ENCODE measurements at places on chromosomes 2 and 18.

- DNase-seq = peak; percentile 5
Observed at GRCh38 chr18:44098551-44099098, 582.1 kb upstream of the SETBP1 start.

DNA sequence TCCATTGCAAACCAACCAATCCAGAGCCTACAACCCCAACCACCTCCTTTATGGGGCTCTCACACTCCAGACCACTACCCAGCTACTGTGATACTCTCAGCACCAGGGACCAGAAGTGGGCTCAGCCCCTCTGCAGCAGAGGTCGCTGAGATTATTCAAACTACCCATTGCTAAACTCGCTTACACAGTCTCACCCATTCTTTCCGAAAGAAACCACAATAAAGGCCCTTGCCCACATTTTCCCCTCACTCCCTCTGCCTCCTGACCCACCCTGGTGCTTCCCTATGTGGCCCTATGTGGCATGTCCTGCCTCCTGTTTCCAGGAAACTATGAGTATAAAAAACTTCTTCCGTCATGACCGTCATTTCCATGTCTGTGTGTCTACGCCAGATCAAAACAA is 10.7 kb downstream of the TEX51 start:
- DNase-seq = no peak

DNA sequence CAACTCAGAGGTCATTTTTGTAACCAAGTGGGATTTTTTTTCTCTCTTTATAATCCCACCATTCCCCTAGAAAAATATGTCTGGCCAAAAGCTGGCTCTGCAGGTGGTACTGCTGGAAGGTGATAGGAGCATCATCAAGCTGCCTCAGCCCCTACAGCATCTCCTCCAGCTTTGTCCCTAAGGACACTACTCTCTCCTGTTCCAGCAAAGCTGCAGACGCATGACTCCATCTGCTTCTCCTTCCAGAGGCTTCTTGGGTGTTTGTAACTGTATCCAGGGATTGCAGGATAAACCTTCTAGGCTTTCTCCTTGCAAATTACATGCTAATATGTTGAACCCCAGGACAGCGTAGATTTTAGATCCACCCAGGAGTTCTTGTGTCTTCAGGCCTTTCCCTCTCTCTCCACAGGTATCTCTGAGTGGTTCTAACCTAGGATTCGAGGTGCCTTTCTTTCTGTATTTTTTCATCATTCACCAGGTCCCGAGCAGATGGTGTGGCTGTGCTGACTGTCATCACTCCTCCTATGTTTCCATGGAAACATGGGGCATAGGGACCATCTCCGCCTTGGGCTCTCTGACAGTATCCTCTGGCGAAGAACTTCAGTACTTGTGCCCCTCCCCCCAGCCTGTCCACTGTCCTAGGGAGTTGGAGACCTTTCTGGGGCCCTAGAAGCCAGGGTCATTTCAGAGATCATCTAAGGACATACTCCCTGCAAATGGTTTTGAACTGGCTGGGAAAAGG is 34.3 kb downstream of the AFF3 start:
- DNase-seq = no peak

DNA sequence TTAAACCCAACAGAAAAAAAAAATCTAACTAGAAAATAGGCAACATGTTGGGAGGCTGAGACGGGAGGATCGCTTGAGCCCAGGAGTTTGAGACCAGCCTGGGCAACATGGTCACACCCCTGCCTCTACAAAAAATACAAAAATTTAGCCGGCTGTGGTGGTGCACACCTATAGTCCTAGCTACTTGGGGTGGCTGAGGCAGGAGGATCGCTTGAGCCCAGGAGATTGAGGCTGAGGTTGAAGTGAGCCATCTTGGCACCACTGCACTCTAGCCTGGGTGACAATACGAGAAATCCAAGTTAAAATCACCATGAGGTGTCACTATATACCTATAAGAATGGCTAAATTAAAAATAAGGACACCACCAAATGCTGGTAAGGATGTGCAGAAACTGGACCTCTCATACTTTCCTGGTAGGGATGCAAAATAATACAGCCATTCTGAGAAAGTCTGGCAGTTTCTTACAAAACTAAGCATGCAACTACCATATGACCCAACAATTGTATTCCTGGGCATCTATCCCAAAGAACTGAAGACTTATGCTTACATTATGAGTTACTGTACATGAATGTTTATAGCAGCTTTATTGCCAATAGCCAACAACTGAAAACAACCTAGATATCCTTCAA is 2.2 kb downstream of the SEPTIN10 start:
- DNase-seq = no peak

GRCh38 chr2:3024401-3024935 is 353.1 kb downstream of the EIPR1 start:
- DNase-seq = no peak

All from NCI-H2081 (cell line).